ENCODE measurements at places on chromosomes 7 and 10. TPM values are rescaled to one million over a fixed set of nuclear protein-coding genes. Genes with fewer than 3 reads are reported as not detected.

Gene PRR15
- polyA plus RNA-seq, result 18.5 TPM

Gene THNSL1
- 8.0 TPM for polyA plus RNA-seq

Gene PON1
- 0.83 TPM for polyA plus RNA-seq

Gene LRRN3
- 1.1 TPM for polyA plus RNA-seq

Gene TBXAS1
- 13.6 TPM for polyA plus RNA-seq

Gene WNT8B
- not detected for polyA plus RNA-seq

Gene AZGP1
- 1.3 TPM for polyA plus RNA-seq

Gene LRRC4
- 2.0 TPM for polyA plus RNA-seq

Gene ABCB1
- 6.3 TPM for polyA plus RNA-seq

Gene UTF1
- 0.06 TPM for polyA plus RNA-seq

Gene LBX1
- not detected for polyA plus RNA-seq

Gene ASIC3
- 1.0 TPM for polyA plus RNA-seq

Gene NUTM2A
- polyA plus RNA-seq, result 2.5 TPM

Gene FANK1
- polyA plus RNA-seq, result 5.3 TPM

Gene LIPF
- 0.75 TPM for polyA plus RNA-seq

Gene TAS2R3
- polyA plus RNA-seq, result 0.17 TPM

Gene TRAPPC14
- polyA plus RNA-seq, result 2.8 TPM

Gene TBX20
- not detected for polyA plus RNA-seq

Gene MCM10
- polyA plus RNA-seq, result 0.28 TPM

Gene GALNT17
- polyA plus RNA-seq, result 39.0 TPM

Gene ADAP1
- 0.52 TPM for polyA plus RNA-seq

Gene SCIN
- polyA plus RNA-seq, result 2.2 TPM

Gene LGI1
- polyA plus RNA-seq, result 0.04 TPM

Gene ITGA8
- polyA plus RNA-seq, result 3.5 TPM

Gene MBL2
- polyA plus RNA-seq, result not detected

Gene GPR37
- polyA plus RNA-seq, result 0.17 TPM

Gene GRID2IP
- 0.07 TPM for polyA plus RNA-seq

Gene SLC26A3
- 0.06 TPM for polyA plus RNA-seq

Gene HOXA5
- 1.8 TPM for polyA plus RNA-seq

Gene SPDYE8
- polyA plus RNA-seq, result 0.10 TPM

Gene DGKI
- polyA plus RNA-seq, result 0.29 TPM

Gene NPY
- not detected for polyA plus RNA-seq

Gene GIMAP8
- polyA plus RNA-seq, result 12.2 TPM

Gene GRM3
- 0.10 TPM for polyA plus RNA-seq

Gene ESYT2
- 42.7 TPM for polyA plus RNA-seq

Gene AHCYL2
- polyA plus RNA-seq, result 19.3 TPM

Gene MYO3A
- polyA plus RNA-seq, result 0.02 TPM

Gene CRCP
- polyA plus RNA-seq, result 46.1 TPM

Gene NRCAM
- polyA plus RNA-seq, result 1.3 TPM

Gene RBP3
- polyA plus RNA-seq, result not detected

Gene LLCFC1
- polyA plus RNA-seq, result not detected

Gene PDE6C
- not detected for polyA plus RNA-seq

Gene NME8
- not detected for polyA plus RNA-seq

Gene FAM180A
- polyA plus RNA-seq, result 5.3 TPM

Gene NAT16
- polyA plus RNA-seq, result not detected

Gene AKR1C8
- polyA plus RNA-seq, result not detected

Gene SPDYE6
- not detected for polyA plus RNA-seq

Gene FBXL13
- 1.6 TPM for polyA plus RNA-seq

Gene CLCN1
- not detected for polyA plus RNA-seq

Gene LIPK
- not detected for polyA plus RNA-seq

Gene TMEM225B
- polyA plus RNA-seq, result 0.84 TPM

Gene TFR2
- polyA plus RNA-seq, result 0.13 TPM

Gene SPACDR
- polyA plus RNA-seq, result 0.71 TPM

Gene SLC16A12
- polyA plus RNA-seq, result 1.2 TPM

Gene VAX1
- polyA plus RNA-seq, result not detected

Gene UNCX
- not detected for polyA plus RNA-seq

Gene SPDYE16
- 0.15 TPM for polyA plus RNA-seq

All from ovary (tissue), 10 donors.